Chondrocyte (in vitro differentiated cells): ENCODE measurements at places on chromosomes 6 and 20.
A peak's percentile ranks its signal among the peaks of the same experiment; 100 is the strongest.

DNA sequence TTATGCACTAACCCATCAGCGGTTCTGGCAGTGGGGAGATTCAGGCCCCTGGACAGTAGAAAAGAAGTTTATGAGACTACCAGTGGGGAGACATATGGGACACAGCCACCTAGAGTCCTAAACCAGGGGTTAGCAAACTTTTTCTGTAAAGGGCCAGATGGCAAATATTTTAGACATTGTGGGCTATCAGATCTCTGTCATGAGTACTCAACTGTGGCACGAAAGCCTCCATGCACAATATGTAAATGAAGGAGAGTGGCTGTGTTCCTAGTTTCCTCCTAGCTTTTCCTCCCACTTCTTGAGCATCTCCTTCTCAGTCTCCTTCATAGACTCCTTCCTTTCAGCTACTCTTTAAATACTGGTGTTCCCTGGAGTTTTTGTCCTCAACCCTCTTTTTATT lies 3.3 kb upstream of the HLA-DMA start:
- no peaks in the 10 kb centered on the region for H3K27me3 ChIP-seq
- H3K36me3 ChIP-seq, result peaks cover 3% of the 10 kb centered on the region
- H3K4me1 ChIP-seq, result peaks cover 10% of the 10 kb centered on the region
- DNase-seq, result no peak
- H3K4me3 ChIP-seq, result no peak overlapping the region

DNA sequence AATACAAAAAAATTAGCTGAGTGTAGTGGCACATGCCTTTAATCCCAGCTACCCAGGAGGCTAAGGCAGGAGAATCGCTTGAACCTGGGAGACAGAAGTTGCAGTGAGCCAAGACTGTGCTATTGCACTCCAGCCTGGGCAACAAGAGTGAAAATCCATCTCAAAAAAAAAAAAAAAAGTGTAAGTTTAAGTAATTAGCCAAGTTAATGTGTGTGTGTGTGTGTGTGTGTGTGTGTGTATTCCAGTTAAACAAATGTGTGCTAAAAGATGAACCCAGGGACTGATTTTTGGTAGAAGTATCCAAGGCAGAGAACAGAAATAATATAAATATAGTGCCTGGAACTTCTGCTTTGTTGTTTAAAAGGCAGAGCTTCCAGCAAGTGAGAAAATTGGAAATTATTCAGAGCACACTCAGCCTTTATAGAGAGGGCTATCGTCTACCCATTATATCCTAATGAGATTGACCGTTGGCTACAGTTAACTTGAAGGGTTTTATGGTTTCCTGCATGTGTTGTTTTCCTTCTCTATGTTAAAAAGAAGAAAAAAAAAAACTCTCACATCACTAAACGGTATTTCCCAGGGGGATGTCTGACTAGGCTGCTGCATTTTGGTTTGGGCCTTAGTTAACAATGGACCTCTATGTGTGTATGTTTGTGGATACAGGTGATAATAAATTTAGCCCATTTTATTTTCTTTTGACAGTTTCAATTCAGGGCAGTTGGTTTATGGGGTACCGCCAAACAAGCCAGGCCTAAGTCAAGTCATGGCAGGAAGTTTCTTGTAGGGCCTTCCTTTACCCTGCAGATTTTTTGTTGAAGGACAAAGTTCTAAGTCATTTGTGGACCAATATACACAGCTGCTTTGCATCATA lies 9.8 kb downstream of the SOX4 start:
- DNase-seq, result no peak
- H3K4me3 ChIP-seq, result no peak overlapping the region
- peaks cover 7% of the 10 kb centered on the region for H3K36me3 ChIP-seq
- H3K27ac ChIP-seq, result peak overlapping the region; percentile 51

- H3K27ac ChIP-seq, result peak overlapping the region; percentile 89
- no peaks in the 10 kb centered on the region for H3K27me3 ChIP-seq
- no peak for DNase-seq
- no peaks in the 10 kb centered on the region for H3K36me3 ChIP-seq
Measured at GRCh38 chr6:100304575-100304974, 160.1 kb downstream of the SIM1 start.

GRCh38 chr6:169807229-169807628 lies 55.8 kb downstream of the ERMARD start:
- H3K4me1 ChIP-seq, result no peaks in the 10 kb centered on the region
- H3K4me3 ChIP-seq, result no peak overlapping the region
- peaks cover 46% of the 10 kb centered on the region for H3K27me3 ChIP-seq
- H3K27ac ChIP-seq, result no peak overlapping the region
- DNase-seq, result no peak

- H3K27ac ChIP-seq, result peak overlapping the region; percentile 75
- H3K27me3 ChIP-seq, result no peaks in the 10 kb centered on the region
- DNase-seq, result no peak
- no peak overlapping the region for H3K4me3 ChIP-seq
- no peaks in the 10 kb centered on the region for H3K36me3 ChIP-seq
Measured at GRCh38 chr6:21348504-21349195, 244.9 kb upstream of the SOX4 start.

GRCh38 chr6:3270258-3270657 lies 11.5 kb downstream of the PSMG4 start:
- DNase-seq, result peak; percentile 68
- no peak overlapping the region for H3K4me3 ChIP-seq
- no peaks in the 10 kb centered on the region for H3K4me1 ChIP-seq

DNA sequence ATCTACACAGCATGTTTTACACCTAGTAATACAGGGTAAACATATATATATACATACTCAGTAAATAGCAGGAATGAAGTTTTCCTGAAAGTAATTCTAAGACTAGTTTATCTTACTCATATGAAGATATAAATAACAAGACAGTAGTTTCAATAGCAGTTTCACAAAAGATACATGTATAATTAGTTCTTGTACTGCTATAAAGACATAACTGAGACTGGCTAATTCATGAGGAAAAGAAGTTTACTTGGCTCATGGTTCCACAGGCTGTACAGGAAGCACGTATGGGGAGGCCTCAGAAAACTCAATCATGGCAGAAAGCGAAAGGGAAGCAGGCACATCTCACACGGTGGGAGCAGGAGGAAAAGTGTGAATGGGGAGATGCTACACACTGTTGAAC lies 16.9 kb downstream of the RARS2 start:
- H3K4me1 ChIP-seq, result peaks cover 58% of the 10 kb centered on the region
- H3K27me3 ChIP-seq, result no peaks in the 10 kb centered on the region
- no peak for DNase-seq

- no peaks in the 10 kb centered on the region for H3K36me3 ChIP-seq
- H3K4me3 ChIP-seq, result no peak overlapping the region
- no peak for DNase-seq
- H3K27me3 ChIP-seq, result no peaks in the 10 kb centered on the region
- H3K27ac ChIP-seq, result no peak overlapping the region
Measured at GRCh38 chr6:22673474-22673873, 104.1 kb downstream of the HDGFL1 start.

DNA sequence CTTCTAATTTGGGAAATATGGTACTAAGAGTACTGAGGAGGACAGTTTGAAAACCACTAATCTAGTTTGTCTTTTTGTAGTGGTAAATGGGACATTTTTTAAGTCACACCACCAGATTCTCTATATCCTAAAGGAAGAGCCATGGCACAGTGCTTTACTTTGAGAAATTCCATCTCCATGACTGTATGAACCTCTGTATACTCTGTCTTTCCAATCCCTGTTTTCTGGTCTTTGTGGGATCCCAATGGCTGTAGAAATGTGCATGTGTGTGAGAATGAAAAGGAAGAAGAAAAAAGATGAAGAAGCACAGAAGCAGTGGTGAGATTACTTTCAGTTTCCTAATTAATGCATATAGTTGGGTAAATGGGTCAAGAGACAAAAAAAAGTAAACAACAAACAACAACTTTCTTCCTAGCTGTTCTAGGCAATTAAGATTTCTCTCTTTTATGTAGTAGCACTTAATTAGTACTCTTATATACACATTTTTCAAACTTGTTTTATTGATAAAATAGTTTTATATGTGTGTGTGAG lies 141.2 kb upstream of the HCRTR2 start:
- DNase-seq, result no peak
- no peak overlapping the region for H3K4me3 ChIP-seq
- H3K4me1 ChIP-seq, result peaks cover 3% of the 10 kb centered on the region
- no peaks in the 10 kb centered on the region for H3K27me3 ChIP-seq

GRCh38 chr6:33642897-33643296 lies 21.8 kb downstream of the ITPR3 start:
- no peaks in the 10 kb centered on the region for H3K27me3 ChIP-seq
- no peaks in the 10 kb centered on the region for H3K4me1 ChIP-seq
- DNase-seq, result no peak
- peaks cover 3% of the 10 kb centered on the region for H3K36me3 ChIP-seq
- H3K27ac ChIP-seq, result no peak overlapping the region
- no peak overlapping the region for H3K4me3 ChIP-seq

- H3K36me3 ChIP-seq, result peaks cover 25% of the 10 kb centered on the region
- no peak for DNase-seq
- peak overlapping the region; percentile 50 for H3K27ac ChIP-seq
- H3K4me3 ChIP-seq, result no peak overlapping the region
- H3K4me1 ChIP-seq, result peaks cover 30% of the 10 kb centered on the region
- no peaks in the 10 kb centered on the region for H3K27me3 ChIP-seq
Measured at GRCh38 chr20:34512955-34513419, 3.2 kb upstream of the DYNLRB1 start.

DNA sequence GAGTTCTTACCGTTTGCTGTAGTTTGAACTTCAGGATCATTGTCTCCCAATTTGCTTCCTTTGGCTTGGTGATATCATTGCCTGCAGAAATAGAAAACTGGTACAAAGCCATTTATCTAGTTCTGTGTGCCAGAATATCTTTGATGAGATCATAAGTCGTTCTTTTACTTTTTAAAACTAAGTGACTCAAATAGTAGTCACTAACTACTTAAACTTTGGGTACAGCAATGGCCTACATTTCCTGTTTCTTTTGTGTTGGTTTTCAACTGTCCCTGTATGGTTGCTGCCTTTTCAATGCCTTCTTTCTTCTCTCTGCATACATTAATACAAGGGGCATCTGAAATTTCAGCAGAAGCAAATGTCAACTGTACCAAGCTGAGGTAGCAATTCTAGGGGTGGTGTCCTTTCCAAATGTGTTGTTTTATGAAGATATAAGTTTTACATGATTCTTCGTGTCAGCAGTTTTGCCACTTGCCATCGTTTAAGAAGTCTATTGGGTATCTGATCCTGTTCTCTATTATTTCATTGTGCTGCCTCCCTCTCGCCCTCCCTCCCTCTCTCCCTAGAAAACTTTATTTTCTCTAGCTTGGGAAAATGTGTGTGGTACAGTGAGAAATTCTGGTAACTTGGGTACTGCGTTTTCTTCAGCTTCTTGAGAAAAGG lies 238.5 kb downstream of the FARS2 start:
- no peaks in the 10 kb centered on the region for H3K36me3 ChIP-seq
- peak overlapping the region; percentile 4 for H3K27ac ChIP-seq
- no peak overlapping the region for H3K4me3 ChIP-seq
- H3K4me1 ChIP-seq, result peaks cover 34% of the 10 kb centered on the region
- no peaks in the 10 kb centered on the region for H3K27me3 ChIP-seq

DNA sequence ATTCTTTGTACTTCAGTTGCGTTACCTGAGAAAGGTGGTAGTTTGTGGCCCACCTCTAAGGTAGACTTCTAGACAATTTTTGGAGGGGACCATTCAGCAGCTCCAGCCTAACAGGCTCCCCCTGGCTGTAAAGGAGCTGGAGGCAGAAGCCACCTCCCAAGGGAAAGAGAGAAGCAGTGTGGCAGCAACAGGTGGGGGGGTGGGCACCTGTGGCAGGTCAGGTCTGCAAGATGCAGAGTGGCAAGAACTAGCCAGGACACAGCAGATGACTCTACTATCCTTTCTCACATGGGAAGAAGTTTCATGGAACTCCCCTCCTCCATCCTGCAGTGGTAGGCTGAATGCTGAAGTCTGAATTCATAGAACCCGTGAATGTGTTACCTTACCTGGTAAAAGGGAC lies 148.3 kb upstream of the DTNBP1 start:
- no peak overlapping the region for H3K27ac ChIP-seq
- no peak for DNase-seq
- H3K4me1 ChIP-seq, result peaks cover 8% of the 10 kb centered on the region
- H3K36me3 ChIP-seq, result no peaks in the 10 kb centered on the region
- H3K27me3 ChIP-seq, result no peaks in the 10 kb centered on the region
- H3K4me3 ChIP-seq, result no peak overlapping the region

GRCh38 chr20:41436679-41437078 lies 70.1 kb upstream of the EMILIN3 start:
- H3K27ac ChIP-seq, result peak overlapping the region; percentile 1
- no peak for DNase-seq
- H3K27me3 ChIP-seq, result no peaks in the 10 kb centered on the region
- peaks cover 53% of the 10 kb centered on the region for H3K36me3 ChIP-seq
- H3K4me3 ChIP-seq, result no peak overlapping the region

DNA sequence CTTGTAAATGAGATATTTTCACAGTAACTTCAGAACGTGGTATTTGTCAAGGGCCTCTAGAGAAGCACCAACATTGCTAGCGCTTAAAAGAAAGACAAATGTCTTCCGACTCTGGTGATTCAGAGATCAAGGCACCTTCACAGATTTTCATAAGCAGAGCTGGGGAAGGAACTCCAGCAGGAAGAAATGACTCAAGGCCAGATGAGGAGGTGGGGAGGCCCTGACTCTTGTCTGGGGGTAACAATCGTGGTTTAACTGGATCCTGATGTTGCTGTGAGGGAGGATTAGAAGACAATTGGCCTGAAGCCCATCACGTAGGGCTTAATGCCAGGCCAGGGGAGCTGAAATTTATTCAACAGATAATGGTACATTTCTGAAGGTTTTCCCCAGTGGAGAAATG lies 122.9 kb upstream of the QKI start:
- DNase-seq, result no peak
- H3K27me3 ChIP-seq, result no peaks in the 10 kb centered on the region
- no peak overlapping the region for H3K4me3 ChIP-seq

DNA sequence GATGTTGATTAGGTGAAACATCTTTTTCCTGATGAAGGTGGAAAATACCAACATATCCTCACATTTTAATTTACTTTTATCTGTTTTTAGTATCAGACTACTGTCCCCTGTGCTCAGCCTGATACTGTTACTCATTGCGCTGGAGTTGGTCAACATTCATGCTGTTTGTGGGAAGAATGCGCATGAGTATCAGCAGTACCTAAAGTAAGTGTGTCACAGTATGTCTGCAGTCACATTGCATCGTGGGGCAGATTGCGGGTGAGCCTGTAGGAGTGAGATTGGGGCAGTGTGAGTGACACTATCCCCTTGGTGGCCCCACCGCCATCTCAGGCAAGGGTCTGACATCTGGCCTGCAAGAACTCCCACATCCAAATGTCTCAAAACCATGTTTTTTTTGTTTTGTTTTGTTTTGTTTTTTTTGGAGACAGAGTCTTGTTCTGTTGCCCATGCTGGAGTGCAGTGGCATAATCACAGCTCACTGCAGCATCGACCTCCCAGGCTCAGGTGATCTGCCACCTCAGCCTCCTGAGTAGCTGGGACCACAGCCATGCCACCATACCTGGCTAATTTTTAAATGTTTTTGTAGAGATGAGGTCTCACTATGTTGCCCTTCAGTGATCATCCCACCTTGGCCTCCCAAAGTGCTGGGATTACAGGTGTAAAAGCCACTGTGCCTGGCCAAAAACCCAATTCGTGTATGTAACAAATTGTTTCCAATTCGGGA lies 27.8 kb downstream of the ERMARD start:
- no peaks in the 10 kb centered on the region for H3K27me3 ChIP-seq
- H3K4me3 ChIP-seq, result no peak overlapping the region
- no peak for DNase-seq

- no peaks in the 10 kb centered on the region for H3K36me3 ChIP-seq
- no peak overlapping the region for H3K27ac ChIP-seq
- no peaks in the 10 kb centered on the region for H3K27me3 ChIP-seq
- no peak overlapping the region for H3K4me3 ChIP-seq
- H3K4me1 ChIP-seq, result no peaks in the 10 kb centered on the region
Measured at GRCh38 chr6:23180504-23181293, 611.3 kb downstream of the HDGFL1 start.

GRCh38 chr6:53979468-53980067 lies 131.7 kb upstream of the MLIP start:
- H3K36me3 ChIP-seq, result no peaks in the 10 kb centered on the region
- DNase-seq, result no peak
- H3K4me3 ChIP-seq, result no peak overlapping the region
- H3K27ac ChIP-seq, result no peak overlapping the region
